Right hindlimb (tissue), 1 donor: ENCODE measurements at places on chromosomes 1 and 21.

DNA sequence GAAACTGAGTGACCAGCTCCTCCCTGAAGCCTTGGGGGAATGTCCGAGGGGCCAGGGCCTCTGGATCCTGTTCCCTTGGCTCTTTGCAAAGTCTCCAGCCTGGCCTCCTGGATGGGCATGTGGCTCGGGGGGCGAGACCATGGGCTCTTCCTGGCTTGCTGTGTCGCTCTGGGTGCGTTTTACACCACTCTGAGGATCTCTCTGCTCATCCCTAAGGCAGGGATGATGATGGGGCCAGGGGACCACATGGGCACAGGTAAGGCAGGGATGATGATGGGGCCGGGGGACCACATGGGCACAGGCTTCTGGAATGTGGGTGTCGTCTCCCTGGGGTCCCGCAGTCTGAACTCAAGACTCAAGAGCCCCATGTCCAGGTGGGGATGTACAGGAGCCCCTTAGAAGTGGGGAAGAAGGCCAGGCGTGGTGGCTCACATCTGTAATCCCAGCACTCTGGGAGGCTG lies 17.7 kb downstream of the TP73 start:
- peak; percentile 4 for DNase-seq

- no peak for DNase-seq
Observed at GRCh38 chr1:203473781-203474305, 1.8 kb upstream of the PRELP start.

DNA sequence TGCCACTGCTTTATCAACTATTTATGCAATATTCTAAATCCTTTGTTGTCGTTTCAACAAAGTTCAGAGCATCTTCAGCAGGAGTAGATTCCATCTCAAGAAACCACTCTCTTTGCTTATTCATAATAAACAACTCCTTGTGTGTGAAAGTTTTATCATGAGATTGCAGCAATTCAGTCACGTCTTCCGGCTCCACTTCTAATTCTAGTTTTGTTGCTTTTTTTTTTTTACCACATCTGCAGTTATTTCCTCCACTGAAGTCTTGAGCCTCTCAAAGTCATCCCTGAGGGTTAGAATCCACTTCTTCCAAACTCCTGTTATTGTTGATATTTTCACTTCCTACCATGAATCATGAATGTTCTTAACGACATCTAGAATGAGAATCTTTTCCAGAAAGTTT lies 14.8 kb upstream of the ETS2 start:
- DNase-seq, result no peak

- no peak for DNase-seq
Observed at GRCh38 chr1:244998717-244999346, 134.5 kb upstream of the HNRNPU start.

DNA sequence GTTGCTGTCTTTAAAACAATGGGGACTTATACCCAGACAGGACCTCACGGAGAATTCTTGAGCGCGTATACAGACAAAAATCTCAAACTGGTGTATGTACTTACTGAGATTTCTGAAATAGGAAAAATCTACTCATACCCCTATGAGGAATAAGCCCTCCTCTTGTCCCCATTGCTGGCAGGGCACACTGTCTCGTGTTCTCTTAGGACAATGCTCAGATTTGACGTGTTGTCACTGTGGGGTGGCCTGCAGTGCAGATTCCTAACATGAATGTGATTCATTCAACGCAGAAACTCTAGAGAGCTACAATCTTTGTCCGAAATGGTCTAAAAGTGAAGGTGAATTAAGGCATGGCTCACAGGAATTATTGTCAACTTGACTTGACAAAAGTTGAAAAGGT lies 31.1 kb upstream of the PDE9A start:
- DNase-seq, result no peak
